ENCODE measurements at places on chromosomes 2 and 18. TPM values are rescaled to one million over a fixed set of nuclear protein-coding genes. Genes with fewer than 3 reads are reported as not detected.

GRCh38 chr18:44882163-44882868, 201.6 kb downstream of the SETBP1 start:
- H3K27me3 ChIP-seq, result no peaks in the 10 kb centered on the region
- DNase-seq, result no peak
- no peaks in the 10 kb centered on the region for H3K36me3 ChIP-seq

ACMSD gene
- not detected for total RNA-seq

DNA sequence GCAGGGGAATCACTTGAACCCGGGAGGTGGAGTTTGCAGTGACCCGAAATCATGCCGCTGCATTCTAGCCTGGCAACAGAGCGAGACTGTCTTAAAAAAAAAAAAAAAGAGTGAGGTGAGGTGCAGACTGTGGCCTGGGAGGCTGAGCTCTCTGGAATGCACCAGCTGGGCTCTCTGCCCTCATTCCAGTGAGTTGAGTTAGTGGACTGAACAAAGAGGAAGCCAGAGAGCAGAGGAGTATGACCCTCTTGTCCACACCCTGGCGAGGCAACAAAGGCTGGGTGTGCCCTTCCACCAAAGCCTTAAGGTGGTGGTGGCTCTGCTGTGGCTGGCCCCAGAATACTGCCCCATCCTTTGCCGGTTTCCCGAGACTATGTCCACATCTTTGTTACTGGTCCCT, 71.3 kb upstream of the ACKR3 start:
- H3K27me3 ChIP-seq, result peaks cover 24% of the 10 kb centered on the region
- H3K4me3 ChIP-seq, result no peak overlapping the region
- no peaks in the 10 kb centered on the region for H3K36me3 ChIP-seq
- H3K27ac ChIP-seq, result no peak overlapping the region

RALB gene
- 11.1 TPM for total RNA-seq

- H3K27me3 ChIP-seq, result no peaks in the 10 kb centered on the region
- no peaks in the 10 kb centered on the region for H3K4me1 ChIP-seq
- no peak for DNase-seq
- H3K27ac ChIP-seq, result no peak overlapping the region
- H3K4me3 ChIP-seq, result no peak overlapping the region
Measured at GRCh38 chr18:13095466-13095865, 104.3 kb downstream of the CEP192 start.

DNA sequence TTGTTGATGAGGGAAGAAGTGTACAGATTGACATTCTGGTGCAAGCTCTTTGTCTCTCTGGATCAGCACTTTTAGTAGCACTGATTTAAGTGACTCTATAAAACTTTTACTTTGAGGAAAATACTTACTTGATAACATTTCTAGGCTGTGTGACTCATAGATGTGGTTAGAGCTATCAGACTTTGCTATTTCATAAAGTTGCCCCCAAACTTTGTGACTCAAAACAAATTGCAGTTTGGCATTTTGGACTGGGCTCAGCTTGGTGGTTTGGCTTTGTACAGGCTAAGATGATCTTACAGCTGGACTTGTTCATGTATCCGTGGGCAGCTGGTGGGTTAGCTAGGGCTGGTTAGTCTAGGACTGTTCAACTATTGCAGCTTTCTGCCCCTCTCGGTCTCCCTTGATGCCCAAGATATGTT, 42.1 kb upstream of the GLS start:
- no peak overlapping the region for H3K4me3 ChIP-seq
- no peak overlapping the region for H3K27ac ChIP-seq
- DNase-seq, result no peak
- no peaks in the 10 kb centered on the region for H3K4me1 ChIP-seq
- H3K36me3 ChIP-seq, result no peaks in the 10 kb centered on the region

DNA sequence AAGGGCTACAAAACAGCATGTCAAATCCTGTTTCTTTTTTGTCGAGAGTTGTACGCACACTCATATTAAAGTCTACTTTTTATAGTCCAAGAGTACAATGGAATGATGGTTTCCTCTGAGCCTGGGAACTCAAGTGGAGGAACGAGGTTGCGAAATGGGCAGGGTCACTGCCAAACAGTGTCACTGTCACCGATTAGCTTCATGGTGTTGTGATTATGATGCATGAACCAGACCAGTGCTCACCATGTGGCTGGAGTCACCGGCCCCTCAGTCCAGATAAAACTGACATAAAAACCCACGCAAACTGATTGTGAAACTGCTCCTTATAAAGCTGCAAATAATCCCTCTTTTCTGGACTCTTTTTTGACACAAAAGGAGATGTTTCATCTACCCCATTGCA, 122.0 kb downstream of the COPS8 start:
- H3K4me1 ChIP-seq, result no peaks in the 10 kb centered on the region
- H3K36me3 ChIP-seq, result no peaks in the 10 kb centered on the region
- H3K27ac ChIP-seq, result no peak overlapping the region

GRCh38 chr2:217993138-217993537, 9.7 kb downstream of the TNS1 start:
- DNase-seq, result no peak
- no peaks in the 10 kb centered on the region for H3K4me1 ChIP-seq
- no peak overlapping the region for H3K27ac ChIP-seq
- no peak overlapping the region for H3K4me3 ChIP-seq

TLX2 gene
- not detected for total RNA-seq

GRCh38 chr2:84243788-84244733, 215.0 kb downstream of the SUCLG1 start:
- no peak overlapping the region for H3K4me3 ChIP-seq
- H3K4me1 ChIP-seq, result no peaks in the 10 kb centered on the region
- no peak for DNase-seq
- H3K27me3 ChIP-seq, result no peaks in the 10 kb centered on the region
- H3K27ac ChIP-seq, result no peak overlapping the region

DNA sequence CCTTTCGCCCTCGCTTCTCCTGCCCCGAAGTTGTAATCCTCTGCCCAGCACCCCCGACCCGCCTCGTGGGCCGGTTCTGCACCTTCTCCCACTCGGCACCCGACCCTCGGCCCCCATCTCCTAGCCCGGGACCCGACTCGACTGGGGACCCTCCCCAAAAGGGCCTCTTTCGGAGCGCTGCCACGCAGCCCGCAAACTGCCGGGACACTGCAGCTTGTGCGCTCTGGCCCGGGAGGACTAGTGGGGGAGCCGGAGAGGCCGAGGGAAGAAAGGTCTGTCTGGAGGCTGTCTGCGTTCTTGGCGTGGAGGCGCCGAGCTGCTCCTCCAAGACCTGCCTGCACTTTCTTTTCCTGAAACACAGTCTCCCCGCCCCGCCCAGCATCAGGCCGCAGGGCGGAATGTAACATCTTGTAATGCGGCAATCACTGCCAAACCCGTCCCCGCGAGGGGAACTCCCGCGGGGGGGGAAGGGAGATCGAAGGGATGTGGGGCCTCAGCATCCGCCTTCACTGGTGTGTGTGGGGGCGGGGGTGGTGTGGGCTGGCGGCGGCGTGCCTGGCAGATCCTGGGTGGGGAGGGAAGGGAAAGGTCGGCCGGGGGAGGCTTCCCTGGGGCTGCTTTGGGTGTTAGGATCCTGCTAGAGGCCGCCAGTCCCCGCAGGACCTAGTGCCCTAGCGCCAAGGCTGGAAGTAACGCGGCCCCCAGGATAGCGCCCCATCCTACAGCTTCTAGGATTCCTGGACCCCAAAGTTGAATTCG, 7.4 kb downstream of the DLX2 start:
- H3K36me3 ChIP-seq, result no peaks in the 10 kb centered on the region
- peaks cover 17% of the 10 kb centered on the region for H3K27me3 ChIP-seq
- peak overlapping the region; percentile 61 for H3K4me3 ChIP-seq
- no peak overlapping the region for H3K27ac ChIP-seq
- peak; percentile 76 for DNase-seq
- peaks cover 74% of the 10 kb centered on the region for H3K4me1 ChIP-seq

HOXD11 gene
- total RNA-seq, result not detected

GPR55 gene
- total RNA-seq, result 15.5 TPM

DNA sequence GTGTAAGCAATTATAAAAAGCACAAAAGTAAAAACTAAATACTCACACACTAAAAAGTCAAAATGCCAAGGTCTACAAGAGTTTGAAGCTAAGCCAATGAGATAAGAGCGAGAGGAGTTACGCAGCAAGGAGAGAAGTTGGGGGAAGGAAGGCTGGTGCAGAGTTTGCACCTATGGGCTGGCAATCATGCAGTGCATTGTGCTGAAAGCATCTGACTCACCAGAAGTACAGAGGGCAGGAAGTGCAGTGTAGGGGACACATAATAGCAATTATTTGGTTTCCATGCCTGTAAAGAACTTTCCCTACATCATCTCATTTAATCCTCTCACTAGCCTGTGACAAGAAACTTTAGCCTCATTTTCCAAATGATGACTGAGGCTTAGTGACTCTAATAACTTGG, 142.7 kb upstream of the KYNU start:
- H3K4me1 ChIP-seq, result no peaks in the 10 kb centered on the region
- no peak for DNase-seq
- no peak overlapping the region for H3K4me3 ChIP-seq

DNA sequence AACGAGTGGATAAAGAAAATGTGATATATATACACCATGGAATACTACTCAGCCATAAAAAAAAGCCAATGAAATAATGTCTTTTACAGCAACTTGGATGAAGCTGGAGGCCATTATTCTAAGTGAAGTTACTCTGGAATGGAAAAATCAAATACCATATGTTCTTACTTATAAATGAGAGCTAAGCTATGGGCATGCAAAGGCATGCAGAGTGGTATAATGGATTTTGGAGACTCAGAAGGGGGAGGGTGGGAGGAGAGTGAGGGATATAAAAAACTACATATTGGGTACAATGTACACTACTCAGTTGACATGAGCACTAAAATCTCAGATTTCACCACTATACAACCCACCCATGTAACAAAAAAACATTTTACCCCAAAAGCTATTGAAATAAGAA, 1.7 kb upstream of the MSGN1 start:
- H3K36me3 ChIP-seq, result no peaks in the 10 kb centered on the region
- no peak overlapping the region for H3K27ac ChIP-seq
- no peaks in the 10 kb centered on the region for H3K4me1 ChIP-seq
- no peak overlapping the region for H3K4me3 ChIP-seq

DNA sequence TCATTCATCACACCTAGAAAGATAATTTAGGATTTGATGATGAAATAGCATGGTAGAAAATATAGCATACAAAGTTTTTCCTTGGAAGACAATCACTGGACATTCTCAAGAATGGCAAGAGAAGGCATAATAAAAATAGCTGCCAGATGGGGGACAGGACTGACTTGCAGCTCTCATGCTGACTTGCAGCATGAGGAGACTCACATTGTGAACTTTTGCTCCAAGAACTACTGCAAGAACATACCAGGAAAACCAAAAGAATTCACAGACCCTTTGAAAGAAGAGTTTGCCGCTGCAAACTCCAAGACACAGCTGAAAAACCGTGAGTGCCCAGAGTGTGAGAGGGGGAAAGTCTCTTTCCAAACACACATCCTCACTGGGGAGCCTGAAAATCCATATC, 47.0 kb downstream of the CRYGD start:
- H3K36me3 ChIP-seq, result no peaks in the 10 kb centered on the region
- peaks cover 8% of the 10 kb centered on the region for H3K27me3 ChIP-seq
- no peak overlapping the region for H3K4me3 ChIP-seq
- no peaks in the 10 kb centered on the region for H3K4me1 ChIP-seq

DNA sequence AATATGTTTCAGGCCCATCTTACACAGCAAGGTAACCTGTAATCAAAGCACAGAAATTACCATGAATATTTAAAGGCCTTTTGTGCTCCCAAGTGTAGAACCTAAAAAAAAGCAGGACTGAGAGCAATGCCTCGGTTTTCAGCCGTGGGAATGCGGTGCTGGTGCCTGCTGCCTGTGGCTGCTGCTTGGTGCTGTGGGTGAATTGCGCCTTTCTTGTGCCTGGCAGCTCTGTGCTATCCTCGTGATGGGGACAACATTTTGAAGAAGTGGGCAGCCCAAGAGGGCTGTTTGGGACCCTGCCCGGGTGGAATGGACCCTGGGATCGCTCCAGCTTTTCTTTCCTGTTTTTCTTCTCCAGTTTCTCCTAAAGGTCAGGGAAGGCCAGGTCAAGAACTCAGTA, 91.2 kb downstream of the ASAP2 start:
- no peaks in the 10 kb centered on the region for H3K36me3 ChIP-seq
- H3K4me3 ChIP-seq, result no peak overlapping the region
- H3K4me1 ChIP-seq, result no peaks in the 10 kb centered on the region
- H3K27me3 ChIP-seq, result peaks cover 23% of the 10 kb centered on the region
- no peak overlapping the region for H3K27ac ChIP-seq

GRCh38 chr18:74529378-74529777, 4.9 kb upstream of the CNDP1 start:
- H3K4me1 ChIP-seq, result no peaks in the 10 kb centered on the region
- no peaks in the 10 kb centered on the region for H3K27me3 ChIP-seq
- H3K36me3 ChIP-seq, result no peaks in the 10 kb centered on the region
- H3K27ac ChIP-seq, result no peak overlapping the region

SLC9A2 gene
- total RNA-seq, result not detected

CDK15 gene
- not detected for total RNA-seq

DNA sequence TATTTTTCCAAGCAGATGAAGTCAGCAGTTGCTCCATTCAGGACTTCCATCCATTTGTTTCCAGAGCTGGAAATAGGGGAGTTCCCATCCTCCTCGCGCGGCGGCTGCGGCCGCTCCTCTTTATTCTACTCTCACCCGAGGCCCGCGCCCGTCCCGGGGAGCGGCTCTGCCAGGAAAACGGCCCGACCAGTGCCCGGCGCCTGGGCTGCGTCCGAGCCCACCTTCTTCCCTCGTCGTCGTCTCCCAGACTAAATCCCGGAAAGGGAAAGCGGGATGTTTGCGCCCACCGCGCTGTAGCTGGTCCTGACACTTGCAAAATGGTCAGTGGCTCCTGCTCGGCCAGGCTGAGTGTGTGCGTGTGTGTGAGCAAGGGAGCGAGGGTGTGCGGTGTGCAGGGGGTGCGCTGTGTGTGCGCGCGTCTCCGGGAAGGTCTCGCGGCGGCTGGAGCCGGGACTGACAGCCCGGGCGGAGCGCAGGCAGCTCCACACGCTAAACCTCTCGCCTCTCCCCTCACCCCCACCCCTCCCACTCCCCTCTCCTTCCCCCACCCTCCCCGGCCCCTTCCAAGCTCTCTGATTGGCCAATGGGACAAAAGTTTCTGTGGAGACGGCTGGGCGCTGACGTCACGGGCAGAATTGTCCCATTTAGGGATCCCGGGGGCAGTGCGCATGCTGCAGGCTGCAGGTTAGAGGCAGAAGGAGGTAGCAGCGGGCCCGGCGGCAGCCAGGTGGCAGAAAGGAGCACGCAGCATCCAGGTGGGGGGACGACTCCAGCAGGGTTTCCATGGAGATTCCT, at the start of gene NOL4:
TSS of gene NOL4 (minus strand) at position 491 of the 795 bp plus-strand sequence. CDS start 1,660 bp downstream, outside the sequence.
- peaks cover 13% of the 10 kb centered on the region for H3K27me3 ChIP-seq
- H3K27ac ChIP-seq, result no peak within 1 kb of the TSS
- no peak within 1 kb of the TSS for H3K4me3 ChIP-seq
- H3K4me1 ChIP-seq, result no peaks in the 10 kb centered on the region
- H3K36me3 ChIP-seq, result no peaks in the 10 kb centered on the region

DNA sequence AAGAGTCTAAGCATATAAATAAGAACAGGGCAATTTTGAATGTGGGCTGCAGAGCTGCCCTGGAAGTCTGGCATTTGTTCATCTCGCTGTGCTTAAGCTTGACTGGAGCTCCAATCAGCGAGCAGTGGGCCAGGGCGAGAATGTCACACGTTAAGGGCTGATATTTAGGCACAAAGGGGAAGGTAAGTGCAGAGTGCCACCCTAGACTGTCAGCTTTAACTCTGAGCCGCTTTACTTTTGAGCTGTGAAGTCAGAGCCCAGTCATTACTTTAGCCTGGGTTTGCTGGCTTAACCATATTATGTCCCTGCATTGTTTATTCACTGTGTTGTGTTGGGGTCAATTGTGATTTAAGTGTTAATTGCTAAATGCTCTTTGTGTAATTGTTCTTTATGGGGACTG, 236.1 kb upstream of the SIX3 start:
- H3K4me1 ChIP-seq, result peaks cover 8% of the 10 kb centered on the region
- H3K4me3 ChIP-seq, result no peak overlapping the region
- no peaks in the 10 kb centered on the region for H3K36me3 ChIP-seq

GRCh38 chr2:179265082-179265510, 464 bp upstream of the SESTD1 start:
- no peaks in the 10 kb centered on the region for H3K27me3 ChIP-seq
- H3K27ac ChIP-seq, result no peak overlapping the region
- peaks cover 11% of the 10 kb centered on the region for H3K4me1 ChIP-seq
- no peak for DNase-seq

Data from T-cell (primary cell).